ENCODE measurements at places on chromosomes 5 and 9.

GRCh38 chr5:181243018-181243563, 615 bp downstream of the RACK1 start:
- DNase-seq: no peak

- DNase-seq: no peak
Observed at GRCh38 chr5:59744531-59744992, 149.0 kb downstream of the PDE4D start.

DNA sequence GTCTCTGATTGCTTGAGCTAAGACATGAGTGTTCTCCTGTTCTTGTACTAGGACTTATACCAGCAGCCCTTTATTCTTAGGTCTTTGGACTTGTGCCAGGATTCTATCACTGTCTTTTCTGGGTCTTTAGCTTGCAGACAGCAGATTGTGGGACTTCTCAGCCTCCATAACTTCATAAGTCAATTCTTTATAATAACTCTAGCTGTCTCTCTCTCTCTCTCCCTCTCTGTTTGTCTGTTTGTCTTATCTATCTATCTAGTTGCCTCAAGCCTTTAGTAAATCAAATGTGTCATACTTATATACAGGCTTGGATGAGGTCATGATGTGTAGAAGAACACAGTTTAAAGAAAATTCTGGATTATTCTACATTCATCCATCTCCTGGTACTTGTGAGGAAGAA, 11.5 kb upstream of the ANKRD55 start:
- no peak for DNase-seq

DNA sequence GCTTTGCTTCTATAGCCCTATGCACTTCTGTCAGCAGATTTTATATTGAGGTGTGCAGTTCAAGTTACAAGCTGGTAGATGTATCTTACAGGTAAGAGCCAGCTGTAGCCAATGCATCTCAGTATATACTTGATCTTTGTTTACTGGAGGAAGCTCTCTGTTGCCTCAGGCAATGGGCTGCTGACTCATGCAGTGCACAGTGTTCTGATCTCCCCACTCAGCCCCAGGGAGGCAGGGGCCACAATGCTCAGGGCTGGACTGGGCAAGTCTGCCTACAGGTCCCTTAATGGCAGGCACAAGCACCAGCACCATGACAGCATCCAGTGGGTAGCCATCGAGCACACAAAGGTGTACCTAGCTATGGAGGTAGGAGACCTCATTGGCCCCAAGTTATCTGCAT, 178.8 kb upstream of the CDH10 start:
- DNase-seq: no peak

DNA sequence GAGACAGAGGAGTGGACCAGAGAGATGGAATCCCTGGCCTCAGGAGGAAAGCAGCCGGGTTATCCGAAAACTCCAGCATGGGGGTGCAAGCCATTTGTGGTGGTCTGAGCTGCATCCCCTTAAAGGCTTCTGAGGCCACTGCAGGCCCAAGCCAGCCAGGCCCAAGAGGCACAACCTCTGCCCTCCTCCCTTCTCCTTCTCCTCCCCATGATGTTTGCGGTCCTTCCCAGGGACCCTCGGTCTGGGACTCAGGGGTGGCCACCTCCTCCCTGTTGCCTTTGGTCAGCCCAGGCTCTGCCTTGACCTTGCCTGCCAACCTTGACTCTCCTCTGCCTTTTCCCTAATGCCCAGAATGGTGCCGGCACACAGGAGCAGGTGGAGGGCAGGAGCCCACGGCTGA, 4.6 kb downstream of the NCS1 start:
- DNase-seq: no peak

DNA sequence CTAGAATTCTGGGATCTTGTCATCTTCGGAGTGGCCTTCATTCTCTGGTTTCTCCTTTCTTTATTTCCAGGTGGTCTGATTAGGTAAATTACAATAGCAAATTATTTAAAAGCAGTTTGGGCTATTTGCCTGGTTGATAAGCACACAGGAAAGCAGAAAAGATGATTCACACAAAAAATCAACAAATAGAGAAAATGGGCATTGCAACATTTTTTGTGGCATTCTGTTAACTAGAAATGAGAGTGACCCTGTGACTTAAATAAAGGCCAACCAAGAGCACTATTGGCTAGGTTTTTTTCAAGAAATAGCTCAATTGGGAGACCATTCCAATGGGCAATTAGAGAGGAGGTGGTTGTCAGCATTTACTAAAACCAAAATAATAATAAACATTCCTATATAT, 6.5 kb upstream of the PDZD2 start:
- no peak for DNase-seq

- no peak for DNase-seq
Observed at GRCh38 chr9:123867034-123867433, 62.9 kb downstream of the DENND1A start.

DNA sequence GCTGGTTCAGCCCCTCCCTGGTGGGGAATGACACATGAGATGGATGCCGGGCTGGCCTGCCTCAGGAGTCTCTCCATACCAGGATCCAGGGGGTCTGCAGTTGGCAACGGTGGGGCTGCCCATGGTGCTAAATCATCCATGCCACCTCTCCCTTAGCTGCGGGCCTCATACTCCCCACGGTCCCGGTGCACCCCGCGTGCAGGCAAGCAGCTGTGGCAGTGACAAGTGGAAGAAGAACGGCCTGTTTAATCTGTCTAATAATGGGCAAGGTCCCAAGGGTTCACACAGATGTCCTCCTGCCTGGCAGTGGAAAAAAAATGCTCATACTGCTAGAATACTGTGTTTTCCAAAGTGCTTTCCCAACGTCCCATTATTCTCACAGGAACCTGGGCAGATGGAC, 196.9 kb upstream of the PANK3 start:
- DNase-seq: no peak

DNA sequence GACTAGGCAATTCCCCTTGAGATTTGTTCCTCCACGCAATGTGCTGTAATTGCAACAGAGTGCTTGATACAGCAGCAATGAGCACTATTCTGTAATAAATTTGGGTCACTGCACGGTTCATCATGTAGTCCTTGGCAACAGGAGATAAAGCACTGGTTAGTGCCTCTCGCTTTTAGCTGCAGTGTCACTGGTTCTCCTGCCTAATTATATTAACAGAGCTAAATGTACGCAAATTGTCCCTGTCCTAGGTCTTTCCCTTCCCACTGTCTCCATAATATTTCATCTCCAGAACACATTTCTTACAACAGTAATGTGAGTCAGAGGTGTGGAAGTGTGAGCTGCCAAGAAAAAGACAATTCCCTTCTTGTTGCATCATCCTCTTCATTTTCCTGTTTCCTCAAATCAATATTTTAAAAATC, 553.1 kb downstream of the ZNF608 start:
- no peak for DNase-seq

GRCh38 chr5:56514245-56514644, 281.1 kb upstream of the ANKRD55 start:
- DNase-seq: no peak

- no peak for DNase-seq
Observed at GRCh38 chr5:72369711-72370110, 49.5 kb downstream of the PTCD2 start.

DNA sequence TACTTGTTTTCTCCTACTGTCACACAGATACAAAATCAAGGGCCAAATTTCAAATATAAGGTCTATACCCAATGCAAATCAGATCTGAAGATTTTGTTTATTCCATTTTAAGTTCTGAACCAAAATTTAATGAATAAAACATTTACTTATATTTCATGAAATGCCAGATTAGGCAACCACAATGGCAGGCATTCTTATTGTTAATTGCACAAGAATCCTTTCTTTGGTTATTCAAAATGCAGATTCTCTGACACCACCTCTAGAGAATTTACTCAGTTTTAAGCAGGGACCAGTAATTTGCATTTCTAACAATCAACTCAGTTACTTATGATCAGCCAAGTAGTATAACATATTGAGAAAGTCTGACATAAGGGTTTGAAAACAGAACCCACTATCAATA, 972.4 kb upstream of the ACO1 start:
- DNase-seq: no peak

DNA sequence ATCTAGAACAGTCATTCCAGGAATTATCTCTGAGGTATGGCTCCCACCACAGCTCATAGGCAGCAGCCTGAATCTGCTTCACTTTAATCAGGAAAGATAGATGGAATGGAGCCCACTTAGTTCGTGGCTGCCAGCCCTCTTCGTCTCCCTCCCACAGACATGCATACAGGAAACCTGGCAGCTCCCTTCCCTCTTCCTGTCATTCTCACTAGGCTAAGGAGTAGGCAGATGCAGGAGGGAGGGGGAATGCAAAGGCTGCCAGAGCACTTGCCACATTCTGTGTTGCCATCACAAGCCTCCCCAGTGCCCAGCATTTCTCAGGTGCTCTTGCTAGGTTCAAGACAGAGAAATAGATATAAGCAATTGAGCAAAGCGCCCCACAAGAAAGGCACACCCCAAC, 378.9 kb downstream of the ELAVL2 start:
- no peak for DNase-seq

- DNase-seq: no peak
Observed at GRCh38 chr5:6541256-6542013, 91.4 kb downstream of the NSUN2 start.

GRCh38 chr5:90528601-90529193, 687 bp downstream of the LYSMD3 start:
- no peak for DNase-seq

GRCh38 chr9:75046725-75047345, 18.7 kb upstream of the CARNMT1 start:
- DNase-seq: no peak

- no peak for DNase-seq
Observed at GRCh38 chr9:134333234-134333873, 7.1 kb downstream of the RXRA start.

GRCh38 chr9:106691627-106692026, 171.3 kb upstream of the ZNF462 start:
- DNase-seq: no peak

GRCh38 chr9:85157772-85158171, 488.2 kb downstream of the NTRK2 start:
- no peak for DNase-seq

DNA sequence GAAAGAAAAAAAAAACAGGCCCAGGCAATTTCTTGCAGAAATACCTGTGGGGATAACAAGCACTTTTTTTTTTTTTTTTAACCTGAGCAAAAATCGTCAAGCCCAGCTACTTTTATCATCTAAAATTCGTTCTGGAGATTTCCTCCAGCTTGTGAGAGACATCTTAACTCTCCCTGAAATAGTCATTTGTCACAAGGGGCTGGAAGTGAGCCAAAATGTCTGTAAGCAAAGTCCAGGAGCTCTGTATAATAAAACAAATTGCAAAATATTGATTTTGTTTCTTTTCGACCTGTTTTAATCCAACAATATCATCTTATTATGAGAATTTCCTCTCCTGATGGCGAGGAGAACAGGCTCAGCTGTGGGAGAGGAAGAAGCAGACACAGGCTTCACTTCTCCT, 168.4 kb downstream of the TTLL11 start:
- DNase-seq: no peak

- no peak for DNase-seq
Observed at GRCh38 chr9:77881111-77881510, 150.5 kb downstream of the GNAQ start.

GRCh38 chr9:131723632-131724031, 16.2 kb downstream of the RAPGEF1 start:
- DNase-seq: no peak

- no peak for DNase-seq
Observed at GRCh38 chr9:1198085-1198484, 147.9 kb downstream of the DMRT2 start.

GRCh38 chr5:169413416-169413815, 112.5 kb upstream of the SLIT3 start:
- no peak for DNase-seq

- no peak for DNase-seq
Observed at GRCh38 chr9:16718296-16718695, 152.2 kb downstream of the BNC2 start.
